ENCODE measurements at places on chromosomes 11 and 22. TPM values are rescaled to one million over a fixed set of nuclear protein-coding genes. Genes with fewer than 3 reads are reported as not detected.

GRCh38 chr22:48857202-48857805, 970.4 kb downstream of the BRD1 start:
- no peak overlapping the region for H3K4me3 ChIP-seq

GRCh38 chr11:2700415-2701211, 819 bp upstream of the KCNQ1OT1 start:
- H3K36me3 ChIP-seq = no peaks in the 10 kb centered on the region
- no peaks in the 10 kb centered on the region for H3K27me3 ChIP-seq
- H3K27ac ChIP-seq = peak overlapping the region; percentile 92
- peaks cover 20% of the 10 kb centered on the region for H3K4me1 ChIP-seq
- H3K4me3 ChIP-seq = peak overlapping the region; percentile 75

DNA sequence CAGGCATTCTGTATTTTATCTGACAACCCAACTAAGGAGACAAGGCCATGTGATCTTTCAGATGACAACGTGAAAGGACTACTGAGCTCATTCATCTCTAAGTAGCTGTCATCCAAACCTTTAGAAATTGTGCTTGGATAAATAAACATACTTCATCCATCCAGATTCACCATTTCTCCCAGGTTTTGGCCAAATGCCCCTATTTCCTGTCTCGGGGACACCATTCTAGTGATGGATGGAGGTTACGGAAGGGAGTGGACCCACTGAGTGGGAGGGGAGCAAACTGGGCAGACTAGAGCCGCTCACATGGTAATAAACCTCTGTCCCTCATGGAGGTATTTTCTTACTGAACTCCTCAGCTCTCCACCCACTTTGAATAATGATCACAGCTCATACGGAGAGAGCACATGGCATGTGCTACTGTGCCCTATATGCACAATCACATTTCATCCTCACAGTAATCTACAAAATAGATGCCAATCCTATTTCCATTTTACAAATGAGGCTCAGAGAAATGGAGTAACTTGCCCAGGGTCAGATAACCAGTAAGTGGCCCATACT, 114.4 kb downstream of the SLC1A2 start:
- DNase-seq = no peak
- H3K4me1 ChIP-seq = no peaks in the 10 kb centered on the region
- no peaks in the 10 kb centered on the region for H3K27me3 ChIP-seq
- H3K36me3 ChIP-seq = no peaks in the 10 kb centered on the region
- no peak overlapping the region for H3K4me3 ChIP-seq

The ALKBH3 gene
- total RNA-seq = 27.5 TPM
